ENCODE measurements at places on chromosomes 1 and 21. TPM values are rescaled to one million over a fixed set of nuclear protein-coding genes. Genes with fewer than 3 reads are reported as not detected.

Gene OR2L3
- not detected for polyA plus RNA-seq

Gene CA6
- 0.14 TPM for polyA plus RNA-seq

Gene KLHDC7A
- 11.2 TPM for polyA plus RNA-seq

Gene INSRR
- 1.1 TPM for polyA plus RNA-seq

Gene LCE2A
- not detected for polyA plus RNA-seq

Gene PPP1R15B
- polyA plus RNA-seq: 40.5 TPM

Gene GJC2
- 1.0 TPM for polyA plus RNA-seq

- no peak for DNase-seq
These were observed 158.7 kb downstream of the NTNG1 start for GRCh38 chr1:107299521-107299920.

- no peak for DNase-seq
These were observed 182.5 kb downstream of the AKT3 start for GRCh38 chr1:243667591-243667990.

- DNase-seq: no peak
These were observed 11.7 kb downstream of the UBE2G2 start for GRCh38 chr21:44789880-44790279.

GRCh38 chr21:37711286-37711829, 204.9 kb downstream of the KCNJ6 start:
- no peak for DNase-seq

DNA sequence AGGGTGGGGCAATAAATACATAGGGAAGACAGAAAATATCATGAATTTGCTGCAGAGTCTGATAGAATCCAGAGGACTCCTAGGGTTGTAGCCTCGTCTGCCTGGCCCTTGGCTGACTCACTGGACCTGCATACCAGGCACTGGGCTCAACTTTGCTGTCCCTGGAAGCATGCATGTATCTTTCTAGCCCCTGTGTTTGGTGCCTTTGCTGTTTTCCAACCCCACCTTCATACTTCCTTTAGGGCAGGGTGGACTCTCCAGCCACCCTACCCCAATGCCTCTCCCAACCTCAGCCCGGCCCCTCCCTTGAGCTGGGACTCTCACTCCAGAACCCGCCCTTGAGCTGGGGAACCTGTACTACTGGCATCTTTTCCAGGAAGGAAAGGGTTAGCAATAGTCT, 1.2 kb downstream of the RAB25 start:
- no peak for DNase-seq

DNA sequence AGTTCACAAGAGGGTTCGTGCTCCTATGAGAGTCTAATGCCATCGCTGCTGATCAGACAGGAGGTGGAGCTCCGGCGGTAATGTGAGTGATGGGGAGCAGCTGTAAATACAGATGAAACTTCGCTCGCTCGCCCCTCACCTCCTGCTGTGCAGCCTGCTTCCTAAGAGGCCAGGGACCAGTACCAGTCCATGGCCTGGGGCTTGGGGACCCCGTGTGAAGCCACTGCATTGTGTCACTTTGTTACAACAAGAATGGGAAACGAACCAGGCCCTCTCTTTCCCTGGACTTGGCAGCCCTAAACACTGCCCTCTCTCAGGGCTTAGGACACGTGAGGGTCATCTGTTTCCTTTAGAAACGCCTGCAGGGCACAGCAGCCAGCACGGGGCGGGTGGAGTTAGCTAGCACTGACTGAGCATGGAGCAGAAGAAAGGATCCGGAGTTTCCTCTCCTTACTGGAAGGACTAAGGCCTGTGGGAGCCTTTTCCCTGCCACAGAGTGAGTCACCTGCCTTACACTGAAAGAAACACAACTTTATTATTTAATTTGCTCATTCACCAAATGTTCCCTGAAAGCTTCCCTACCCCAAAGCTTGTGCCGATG, 185.2 kb upstream of the TMEM51 start:
- DNase-seq: no peak

- DNase-seq: no peak
These were observed 10.8 kb upstream of the PLEKHG5 start for GRCh38 chr1:6502000-6502891.

DNA sequence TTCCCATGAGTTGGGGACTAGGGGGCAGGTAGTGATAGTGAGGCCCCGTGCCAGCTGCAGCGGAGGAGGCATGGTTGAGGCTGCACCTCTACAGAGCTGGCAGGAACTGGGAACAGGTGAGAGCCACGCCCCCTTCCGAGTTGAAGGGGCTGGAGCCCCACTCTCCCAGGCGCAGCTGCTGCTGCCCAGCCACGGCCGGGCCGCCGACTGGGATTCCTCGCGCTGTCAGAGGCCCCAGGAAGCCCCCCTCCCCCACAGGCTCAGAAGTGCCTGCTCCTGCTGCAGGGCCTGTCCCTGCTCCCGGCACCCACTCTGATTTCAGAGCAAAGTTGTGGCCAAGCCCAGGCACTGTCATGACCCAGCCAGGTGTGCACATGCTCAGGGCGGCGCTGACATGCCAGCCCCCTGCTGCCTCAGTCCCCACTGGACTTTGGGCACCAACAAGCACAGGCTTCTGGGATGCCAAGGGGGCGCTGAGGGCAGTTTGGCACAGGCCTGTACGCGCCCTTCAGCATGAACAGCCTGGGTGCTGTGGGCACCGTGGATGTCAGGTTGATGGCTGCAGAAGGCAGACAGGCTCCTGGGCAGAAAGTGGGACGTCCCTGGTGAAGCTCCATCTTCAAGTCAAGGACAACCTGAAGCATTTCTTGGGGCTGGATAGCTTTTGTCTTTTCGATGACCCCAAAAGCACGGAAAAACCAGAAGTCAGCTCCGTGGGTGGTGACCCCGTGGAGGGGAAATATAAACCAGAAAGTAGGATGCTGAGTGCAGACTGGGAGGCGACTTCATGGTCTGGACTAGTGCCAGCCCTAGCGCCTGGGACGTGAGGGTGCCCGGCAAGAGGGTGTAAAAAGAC, 121.5 kb downstream of the SIM2 start:
- no peak for DNase-seq

DNA sequence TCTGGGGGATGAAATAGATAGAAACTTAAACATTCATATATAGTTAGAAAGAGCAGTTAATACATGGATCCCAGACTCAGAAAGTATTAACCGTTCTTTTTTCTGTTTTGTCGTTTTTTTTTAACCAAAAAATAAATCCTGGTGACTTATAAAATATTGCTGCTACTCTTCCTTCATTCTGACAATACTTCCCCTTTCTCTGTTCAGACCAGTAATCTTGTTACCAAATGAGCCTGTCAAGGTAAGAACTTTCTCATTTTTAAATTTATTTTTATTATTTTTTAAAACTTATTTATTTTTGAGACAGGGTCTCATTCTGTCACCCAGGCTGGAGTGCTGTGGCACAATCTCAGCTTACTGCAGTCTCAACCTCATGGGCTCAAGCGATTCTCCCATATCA, 13.7 kb downstream of the PTPN22 start:
- DNase-seq: no peak

DNA sequence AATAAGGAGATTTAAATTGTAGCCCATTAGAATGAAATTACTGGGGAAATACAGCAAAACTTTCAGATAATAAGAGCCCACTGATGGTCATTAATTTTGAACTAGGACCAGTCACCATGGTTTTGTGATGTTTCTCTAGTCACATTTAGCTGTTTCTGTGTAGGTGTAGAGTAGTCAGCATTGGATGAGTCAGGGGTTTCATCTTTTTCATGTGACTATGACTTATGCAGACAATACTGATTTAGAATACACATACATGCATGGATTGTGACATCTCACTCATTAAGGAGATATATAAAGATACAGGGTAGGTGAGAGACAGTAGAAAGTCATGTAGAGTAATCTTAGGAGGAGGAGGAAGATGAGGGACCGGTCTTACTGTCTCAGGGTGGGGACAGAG, 1192.7 kb downstream of the KCNT2 start:
- no peak for DNase-seq

DNA sequence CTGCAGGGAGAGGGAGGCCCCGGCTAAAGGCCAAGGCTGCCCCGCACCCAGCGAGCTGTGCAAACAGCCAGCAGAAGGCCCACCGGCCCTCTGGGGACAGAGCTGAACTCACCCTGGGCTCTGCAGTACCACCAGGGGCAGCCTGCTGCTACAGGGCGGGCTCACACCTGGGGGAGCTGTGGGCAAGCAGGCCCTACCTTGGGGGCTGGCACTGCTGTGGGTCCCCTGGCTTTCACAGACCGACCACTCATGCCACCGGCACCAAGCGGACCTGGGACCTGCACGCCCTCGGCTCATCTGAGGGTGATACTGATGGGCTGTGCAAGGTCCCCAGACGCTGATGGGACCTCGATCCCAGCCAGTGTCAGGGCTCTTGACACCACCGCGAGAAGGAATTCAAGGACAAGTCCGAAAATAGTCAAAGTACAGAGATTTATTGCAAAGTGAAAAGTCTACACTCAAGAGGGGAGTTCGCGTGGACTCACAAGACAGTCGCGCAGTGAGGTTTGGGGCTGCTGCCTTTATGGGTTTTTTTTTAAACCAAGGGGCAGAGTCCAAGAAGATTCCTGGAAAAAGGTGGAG, 61.0 kb upstream of the ADARB1 start:
- no peak for DNase-seq

DNA sequence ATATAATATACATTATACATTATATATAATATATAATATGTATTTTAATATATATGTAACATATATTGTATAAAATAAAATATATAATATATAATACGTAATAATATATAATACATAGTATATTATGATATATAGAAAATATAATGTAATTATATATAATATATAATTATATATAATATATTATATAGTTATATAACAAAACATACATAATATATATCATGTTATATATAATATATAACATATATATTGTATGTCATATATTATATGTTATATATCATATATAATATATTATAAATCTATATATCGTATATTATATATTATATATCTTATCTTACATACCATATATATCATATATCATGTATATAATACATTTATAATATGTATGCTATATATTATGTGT, 248.2 kb upstream of the TPTE start:
- no peak for DNase-seq

GRCh38 chr1:117612517-117613248, 6.8 kb downstream of the TENT5C start:
- DNase-seq: no peak

DNA sequence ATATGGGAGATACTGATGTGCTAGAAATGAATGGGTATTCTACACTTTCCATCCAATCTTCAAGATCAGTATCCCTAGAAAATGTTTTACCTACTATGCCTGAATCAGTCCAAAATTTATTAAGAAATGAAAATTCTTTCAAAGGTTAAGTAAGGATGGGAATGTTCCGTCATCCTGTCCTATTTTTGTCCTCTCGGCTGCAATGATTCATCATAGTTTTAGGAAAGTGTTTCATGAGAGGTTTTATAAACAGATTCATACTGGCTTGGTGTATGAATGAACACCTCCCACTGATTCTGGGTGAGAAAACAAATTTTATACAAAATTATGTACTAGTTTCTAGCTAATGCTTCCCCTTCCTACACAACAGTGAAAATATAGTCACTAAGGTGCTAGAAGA, 504.6 kb upstream of the NR5A2 start:
- DNase-seq: no peak

DNA sequence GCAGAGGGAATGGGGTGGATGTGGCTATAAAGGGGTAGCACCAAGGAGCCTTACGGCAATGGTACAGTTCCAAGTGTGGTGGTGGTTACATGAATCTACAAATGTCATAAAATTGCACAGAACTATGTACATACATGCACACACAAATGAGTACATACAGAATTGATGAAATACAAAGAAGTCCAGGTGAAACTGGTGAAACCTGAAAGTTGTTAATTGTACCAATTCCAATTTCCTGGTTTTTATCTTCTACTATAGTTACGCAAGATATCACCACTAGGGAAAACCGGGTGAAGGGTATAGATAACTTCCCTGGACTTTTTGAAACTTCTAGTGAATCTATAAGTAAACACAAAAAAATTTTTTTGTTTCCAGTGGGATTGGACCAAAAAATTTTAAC, 18.9 kb downstream of the HSF2BP start:
- no peak for DNase-seq

DNA sequence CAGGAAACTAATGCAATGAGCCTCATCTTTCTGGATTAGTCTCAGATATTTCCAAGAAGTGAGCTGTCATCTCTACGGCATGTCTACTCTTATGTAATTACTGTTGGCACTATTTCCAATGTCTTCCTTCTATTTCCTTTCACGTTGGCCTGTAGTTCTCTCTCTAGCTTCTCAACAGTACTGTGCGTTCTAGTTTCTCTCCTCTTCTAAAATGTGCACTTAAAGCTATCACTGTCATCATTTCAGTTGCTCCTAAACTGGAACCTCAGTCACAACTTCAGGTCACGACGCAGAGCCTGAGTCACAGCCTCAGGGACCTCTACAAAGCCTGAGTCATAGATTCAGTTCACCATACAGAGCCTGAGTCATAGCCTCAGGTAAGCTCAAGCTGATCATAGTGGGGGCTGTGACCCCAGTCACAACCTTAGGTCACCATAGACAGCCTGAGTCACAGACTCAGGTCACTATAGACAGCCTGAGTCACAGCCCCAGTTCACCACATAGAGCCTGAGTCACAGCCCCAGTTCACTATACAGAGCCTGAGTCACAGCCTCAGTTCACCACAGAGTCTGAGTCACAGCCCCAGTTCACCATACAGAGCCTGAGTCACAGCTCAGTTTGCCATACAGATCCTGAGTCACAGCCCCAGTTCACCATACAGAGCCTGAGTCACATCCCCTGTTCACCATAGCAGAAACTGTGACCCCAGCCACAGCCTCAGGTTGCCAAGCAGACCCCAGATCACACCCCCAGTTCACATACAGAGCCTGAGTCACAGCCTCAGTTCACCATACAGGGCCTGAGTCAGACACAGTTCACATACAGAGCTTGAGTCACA, 13.0 kb downstream of the WNT9A start:
- no peak for DNase-seq

DNA sequence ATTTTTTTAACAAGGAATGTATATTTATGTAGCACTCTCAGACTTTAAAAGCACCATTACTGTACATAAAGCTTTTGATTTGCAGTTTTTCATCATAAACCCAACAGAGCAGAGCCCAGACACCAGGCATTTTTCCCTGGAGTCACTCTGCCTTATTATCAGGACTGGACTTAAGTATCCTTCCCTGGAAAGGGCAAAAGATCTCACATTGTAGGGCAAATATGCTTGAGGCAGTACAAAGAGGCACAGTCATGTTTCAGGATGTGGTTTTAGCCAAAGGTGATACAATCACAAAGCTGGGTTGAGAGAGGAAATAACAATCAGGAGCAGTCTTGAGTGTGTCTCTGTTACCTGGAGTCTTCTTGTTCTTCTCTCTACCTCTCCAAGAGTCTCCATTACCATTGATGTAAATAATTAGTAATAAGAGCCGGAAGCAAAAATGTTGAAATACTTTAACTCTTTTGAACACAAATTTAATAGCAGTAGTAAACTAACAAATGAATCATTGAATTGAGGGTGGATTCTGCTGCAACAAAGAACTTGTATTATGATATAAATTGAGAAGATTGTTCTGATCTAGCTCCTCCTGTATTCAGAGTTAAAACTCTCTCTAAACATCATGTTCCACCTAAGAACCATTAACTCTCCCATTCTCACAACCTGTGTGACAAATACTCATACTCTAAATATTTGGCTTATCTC, 160.5 kb downstream of the LTN1 start:
- no peak for DNase-seq

Measured in renal cortex interstitium (tissue), 15 donors.